ENCODE measurements at places on chromosomes 2 and 18. TPM values are rescaled to one million over a fixed set of nuclear protein-coding genes. Genes with fewer than 3 reads are reported as not detected.
A peak's percentile ranks its signal among the peaks of the same experiment; 100 is the strongest.

The ALPP gene
- 0.59 TPM for total RNA-seq

- peak; percentile 29 for DNase-seq
Measured at GRCh38 chr2:208983486-208983885, 440.4 kb upstream of the MAP2 start.

- DNase-seq = peak; percentile 4
Measured at GRCh38 chr2:13654416-13654815, 937.7 kb downstream of the TRIB2 start.

- DNase-seq = no peak
Measured at GRCh38 chr2:8488001-8488738, 193.7 kb upstream of the ID2 start.

- no peak for DNase-seq
Measured at GRCh38 chr2:179855673-179856072, 5.7 kb downstream of the ZNF385B start.

The GPBAR1 gene
- 0.37 TPM for total RNA-seq

DNA sequence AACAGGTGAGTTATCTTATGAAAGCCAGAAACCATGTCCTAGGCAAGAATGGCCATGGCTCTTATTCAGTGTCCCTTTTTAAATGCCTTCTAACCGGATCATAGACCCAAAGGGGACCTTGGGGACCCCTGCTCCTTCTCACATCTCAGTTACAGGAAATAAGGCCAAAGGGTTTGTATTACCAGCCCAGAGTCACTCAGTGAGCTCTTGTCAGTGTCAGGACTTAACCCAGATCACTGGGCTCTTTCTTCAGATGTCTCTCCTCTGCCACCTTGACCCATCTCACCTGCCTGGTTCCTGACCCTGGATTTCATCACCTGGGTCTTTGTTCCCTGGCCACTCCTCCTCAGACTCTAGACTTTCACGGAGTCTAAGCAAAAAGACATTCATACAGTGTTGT lies 556.7 kb downstream of the CMPK2 start:
- no peak for DNase-seq

- DNase-seq = no peak
Measured at GRCh38 chr2:98099939-98100743, 13.2 kb downstream of the VWA3B start.

- no peak for DNase-seq
Measured at GRCh38 chr2:133794114-133794513, 225.9 kb upstream of the NCKAP5 start.

DNA sequence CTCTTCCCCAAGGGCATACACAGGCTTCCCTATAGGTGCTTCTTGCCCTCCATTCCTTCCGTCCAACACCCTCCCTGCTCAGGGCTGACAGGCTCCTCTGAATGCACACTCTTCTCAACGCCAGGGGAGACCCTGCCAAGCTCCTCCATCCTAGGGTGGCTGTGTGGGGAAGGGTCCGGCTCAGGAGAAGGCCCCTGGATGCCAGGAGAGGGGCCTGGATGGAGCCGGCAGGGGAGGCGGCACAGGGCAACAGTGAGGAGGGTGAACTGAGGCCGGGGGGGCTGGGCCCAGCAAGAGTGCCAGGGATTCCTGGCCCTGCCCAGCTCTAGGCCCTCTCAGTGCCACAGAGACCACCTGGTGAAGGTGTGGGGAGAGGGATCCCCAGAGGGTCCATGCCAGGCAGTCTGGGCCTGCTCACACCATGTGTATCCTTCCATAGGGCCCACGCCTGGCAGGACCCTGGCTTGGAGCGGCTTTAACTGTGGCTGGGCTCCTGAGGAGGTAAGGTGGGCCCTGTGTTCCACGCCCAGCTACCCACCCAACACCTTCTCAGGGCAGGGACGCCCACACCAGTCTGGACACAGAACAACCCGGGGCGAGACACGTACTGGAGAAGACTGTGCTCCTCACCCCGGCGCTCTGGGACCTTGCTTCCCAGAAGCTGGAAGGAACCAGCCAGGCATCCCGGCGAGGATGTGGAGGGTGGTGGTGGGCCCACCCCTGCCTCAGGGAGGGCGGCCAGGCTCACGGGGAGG lies 26.6 kb downstream of the HS6ST1 start:
- no peak for DNase-seq

- peak; percentile 44 for DNase-seq
Measured at GRCh38 chr2:12081481-12082210, 335.2 kb downstream of the LPIN1 start.

GRCh38 chr2:226447338-226448300 lies 352.0 kb downstream of the IRS1 start:
- peak; percentile 73 for DNase-seq

GRCh38 chr2:38073211-38074057 lies 2.5 kb downstream of the CYP1B1 start:
- no peak for DNase-seq

- DNase-seq = peak; percentile 36
Measured at GRCh38 chr2:170972296-170973224, 43.5 kb downstream of the GORASP2 start.

DNA sequence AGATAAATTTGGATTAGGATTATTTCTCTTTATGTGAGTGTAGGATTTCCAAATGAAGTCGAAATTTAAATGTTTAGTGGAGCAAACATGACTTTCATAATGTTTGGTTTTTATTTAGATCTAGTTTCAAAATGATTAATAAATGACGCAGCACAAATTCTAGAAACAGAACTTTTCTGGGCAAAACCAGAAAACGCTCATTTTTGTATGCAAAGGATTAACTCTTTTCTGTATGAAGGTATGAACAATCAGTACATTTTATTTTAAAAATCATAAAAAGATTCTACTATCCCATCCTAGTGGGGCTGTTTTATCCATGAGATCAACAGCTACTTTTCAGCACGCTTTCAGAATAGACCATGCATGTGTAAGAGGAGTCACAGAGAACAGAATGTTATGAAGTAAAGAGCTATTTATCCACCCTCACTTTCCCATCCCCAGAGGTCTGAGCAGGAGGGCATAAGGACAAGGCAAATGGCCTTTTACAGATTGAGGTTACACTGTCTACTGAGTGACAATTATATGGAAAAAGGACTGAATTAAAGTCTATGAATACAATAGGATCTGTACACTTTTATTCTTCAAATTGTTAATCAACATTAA lies 270.8 kb downstream of the ZEB2 start:
- no peak for DNase-seq

The ANKRD29 gene
- total RNA-seq = 10.6 TPM
